Left cardiac atrium (tissue), 4 donors: ENCODE measurements at places on chromosomes 3 and 15. TPM values are rescaled to one million over a fixed set of nuclear protein-coding genes. Genes with fewer than 3 reads are reported as not detected.

DNA sequence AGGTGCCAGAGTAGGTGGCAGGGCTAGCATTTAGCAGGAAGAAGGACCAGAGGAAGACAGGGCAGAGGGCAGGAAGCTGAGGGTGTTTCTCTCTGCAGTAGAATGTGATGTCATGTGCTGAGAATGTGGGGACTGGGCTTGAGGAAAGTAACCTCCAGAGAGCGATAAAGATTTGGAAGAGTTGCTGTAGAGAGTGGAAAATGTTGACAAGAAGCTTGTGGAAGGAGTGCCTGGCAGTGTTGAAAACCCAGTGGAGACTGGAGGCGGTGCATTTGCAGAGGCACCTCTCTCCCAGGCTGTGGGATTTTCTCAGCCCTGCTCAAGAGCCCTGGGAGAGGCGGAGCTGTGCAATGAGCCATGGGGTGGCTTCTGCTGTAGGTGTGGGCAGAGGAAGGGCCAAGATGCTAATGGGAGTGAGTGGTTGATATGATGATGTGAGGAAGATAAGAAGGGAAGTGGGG lies 54.8 kb downstream of the MESD start:
- DNase-seq: peak; percentile 48

DNA sequence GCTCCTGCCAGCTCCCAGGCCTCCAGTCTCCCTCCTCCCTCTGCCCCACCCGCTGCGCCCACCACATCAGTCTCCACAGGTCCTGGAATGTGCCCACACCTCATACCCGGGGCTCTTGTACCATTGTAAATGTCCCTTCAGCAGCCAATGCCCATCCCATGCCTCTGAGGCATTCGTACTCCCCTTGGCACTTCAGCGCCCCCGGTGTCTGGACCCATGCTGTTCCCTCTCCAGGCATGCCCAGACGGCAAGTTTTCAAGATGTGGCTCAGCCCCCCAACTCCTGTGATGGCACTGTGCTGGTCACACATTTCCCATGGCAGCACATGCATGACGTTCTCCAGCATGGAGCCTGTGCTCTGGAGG lies 13.3 kb downstream of the PLXND1 start:
- DNase-seq: no peak

DNA sequence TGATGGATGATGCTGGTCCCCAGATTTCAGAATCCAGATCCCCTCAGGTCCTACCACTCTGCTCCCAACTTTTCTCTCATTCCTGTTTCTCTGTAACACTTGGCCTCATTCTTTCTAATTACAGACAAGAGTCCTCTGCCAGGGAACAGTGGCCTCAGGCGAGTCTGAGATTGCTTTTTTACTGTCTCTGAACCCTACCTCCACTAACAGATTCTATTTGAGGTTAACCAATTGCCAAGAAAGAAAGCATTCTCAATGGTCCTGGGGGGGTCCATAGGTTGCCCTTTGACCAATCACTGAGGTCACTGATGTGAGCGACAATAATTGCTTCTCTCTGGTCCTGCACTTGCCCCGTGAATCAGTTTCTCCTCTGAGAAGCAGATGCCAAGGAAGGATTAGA lies 145.2 kb upstream of the TMEM108 start:
- no peak for DNase-seq

- DNase-seq: peak; percentile 68
These were observed 643 bp downstream of the ABCC5 start for GRCh38 chr3:184016811-184017671.

- DNase-seq: no peak
These were observed 92.3 kb upstream of the LRIG1 start for GRCh38 chr3:66592927-66593625.

- no peak for DNase-seq
These were observed 30.1 kb upstream of the NEO1 start for GRCh38 chr15:73022161-73022560.

DNA sequence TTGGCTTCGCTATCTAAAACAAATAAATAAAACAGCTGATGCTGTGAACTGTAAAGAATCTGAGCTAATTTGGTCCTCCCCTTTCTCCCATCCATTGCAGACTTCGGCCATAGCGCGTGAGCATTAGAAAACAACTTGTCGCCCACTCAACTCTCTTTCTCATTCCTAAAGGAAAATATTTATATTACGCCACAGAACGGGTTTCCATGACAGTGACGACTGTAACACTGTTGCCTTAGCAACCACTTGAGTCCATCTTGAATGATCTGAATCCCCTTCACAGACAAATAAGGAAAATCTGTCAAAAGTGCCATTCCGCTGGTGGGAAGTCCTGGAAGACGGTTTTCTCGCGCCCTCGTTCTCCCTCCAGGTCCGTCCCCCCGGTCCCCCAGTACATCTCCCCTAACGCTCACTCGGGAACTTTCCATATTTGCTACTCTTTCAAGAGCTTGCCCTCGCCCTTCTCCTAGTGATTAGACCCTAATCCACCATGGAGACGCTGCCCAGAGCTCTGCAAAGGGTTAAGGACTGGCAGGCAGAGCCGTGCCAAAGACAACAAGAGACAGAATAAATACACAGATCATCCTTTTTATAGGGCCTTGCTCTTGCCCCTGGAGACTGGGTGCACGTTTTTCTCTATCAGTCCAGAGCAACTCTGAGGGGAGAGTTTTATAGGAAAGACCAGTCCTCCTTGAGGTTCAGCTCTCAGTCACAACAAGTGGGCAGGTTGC lies 50.5 kb downstream of the CRYGS start:
- DNase-seq: no peak

GRCh38 chr3:57446318-57446841 lies 97.8 kb downstream of the DNAH12 start:
- no peak for DNase-seq

GRCh38 chr3:123449102-123449996 lies 459 bp upstream of the ADCY5 start:
- DNase-seq: peak; percentile 48

DNA sequence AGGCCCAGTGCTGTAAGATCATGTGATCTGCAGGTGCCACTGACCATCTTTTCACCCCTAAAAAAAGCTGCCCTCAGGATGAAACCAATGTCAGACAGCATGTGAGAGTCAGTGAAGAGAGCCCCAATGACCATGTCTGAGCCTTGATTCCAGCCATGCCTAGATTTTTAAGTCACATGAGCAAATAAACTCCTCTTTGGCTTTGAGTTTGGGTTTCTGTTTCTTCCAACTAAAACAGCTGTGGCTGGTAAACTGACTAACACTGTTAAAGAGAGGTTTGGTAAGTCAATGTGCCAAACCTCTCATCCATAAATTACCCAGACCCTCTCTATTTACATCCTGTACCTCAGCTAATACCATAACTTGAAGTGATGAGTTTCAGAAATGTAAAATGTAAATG lies 8.3 kb downstream of the MYO5A start:
- DNase-seq: no peak

- DNase-seq: no peak
These were observed 16.9 kb upstream of the GUCA1C start for GRCh38 chr3:108970561-108970960.

GRCh38 chr15:78004222-78004727 lies 73.2 kb downstream of the TBC1D2B start:
- no peak for DNase-seq

DNA sequence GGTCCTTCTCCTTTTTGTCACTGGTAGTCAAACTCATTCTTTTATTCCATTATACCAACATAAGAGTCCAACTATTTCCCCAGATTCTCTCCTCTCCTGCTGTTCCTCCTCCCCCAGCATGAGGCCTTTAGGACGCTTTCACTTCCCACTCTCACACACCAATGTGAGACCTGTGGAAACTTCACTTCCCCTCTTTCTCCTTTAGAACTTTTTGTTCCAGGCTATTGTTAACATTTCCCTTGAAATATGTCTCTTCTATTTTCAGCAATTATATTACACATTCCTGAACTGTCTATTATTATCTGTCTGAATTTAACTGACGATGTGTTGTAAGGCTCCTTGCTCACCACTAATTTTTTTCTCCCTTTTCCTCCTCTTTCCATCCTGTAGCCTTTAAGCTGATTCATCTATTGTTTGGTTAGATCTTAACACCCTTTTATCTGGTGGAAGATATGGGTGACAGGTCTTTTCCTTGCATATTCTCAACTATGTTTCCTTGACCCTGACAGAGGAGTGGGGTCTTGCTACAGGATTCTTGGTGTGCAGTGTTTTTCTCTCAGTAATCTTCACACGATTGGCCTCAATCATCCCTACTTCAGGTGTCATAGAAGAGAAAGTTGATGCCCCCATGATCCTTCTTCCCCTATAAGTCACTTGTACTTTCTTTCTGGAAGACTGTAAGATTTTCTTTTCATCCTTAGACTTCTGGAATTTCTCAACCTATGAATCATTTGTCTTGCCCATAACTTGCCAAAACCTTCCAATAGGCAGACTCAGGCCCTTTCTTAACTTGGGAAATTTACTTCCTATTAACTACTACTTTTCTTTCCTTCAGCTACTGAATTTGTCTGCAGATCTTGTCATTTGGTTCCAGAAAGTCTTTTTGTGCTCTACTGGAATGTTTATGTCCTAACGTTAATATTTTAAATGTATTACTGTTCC lies 5.9 kb downstream of the CYP19A1 start:
- DNase-seq: no peak

DNA sequence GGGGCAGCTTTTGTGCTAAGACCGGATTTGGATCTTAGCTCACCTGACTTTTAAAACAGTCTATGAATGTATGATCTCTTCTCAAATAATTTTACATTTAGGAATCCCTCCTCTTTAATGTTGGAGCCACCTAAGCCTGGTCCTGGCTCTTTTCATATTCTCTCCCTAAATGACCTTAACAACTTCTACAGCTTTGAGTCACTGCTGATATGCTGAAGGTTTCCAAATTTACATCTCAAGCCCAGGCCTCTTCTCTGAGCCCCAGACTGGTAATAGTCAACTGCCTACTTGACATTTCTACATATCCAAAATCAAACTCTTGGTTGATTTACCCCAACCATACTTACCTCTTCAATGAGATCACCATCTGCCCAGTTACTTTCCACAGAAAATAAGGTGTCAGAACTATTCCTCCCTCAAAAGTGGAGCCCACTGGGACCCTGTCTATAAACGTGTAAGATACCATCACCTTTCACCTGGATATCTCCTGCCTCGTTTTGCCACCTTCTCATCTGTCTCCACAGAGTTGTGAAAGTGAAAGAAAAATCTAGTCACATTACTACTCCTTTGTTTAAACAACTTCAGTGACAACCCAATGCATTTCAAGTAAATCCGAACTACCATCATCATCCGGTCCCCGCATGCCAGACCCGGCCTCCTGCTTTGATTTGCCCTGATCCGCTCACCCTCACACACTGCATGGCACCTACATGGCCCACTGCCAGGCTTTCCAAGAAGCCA lies 48.8 kb downstream of the UBP1 start:
- DNase-seq: no peak

DNA sequence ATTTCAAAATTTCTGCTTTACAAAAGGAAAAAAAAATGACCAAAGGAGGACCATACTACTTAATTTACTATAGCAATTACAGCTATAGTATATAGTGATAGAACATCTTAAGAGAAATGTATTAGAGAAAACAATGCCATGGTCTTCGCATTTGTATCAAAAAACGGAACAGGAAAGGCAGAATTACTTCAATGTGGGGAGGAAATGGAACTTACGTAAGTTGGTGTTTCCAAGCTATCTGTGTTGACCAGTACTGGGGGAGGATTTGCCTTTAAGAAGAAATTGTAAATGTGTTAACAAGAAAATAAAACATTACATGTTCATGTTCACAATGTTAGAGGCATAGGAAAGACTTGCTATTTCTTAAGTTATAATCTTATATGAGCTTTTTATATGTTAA lies 119.9 kb upstream of the MELTF start:
- no peak for DNase-seq

The TMEM212 gene
- not detected for total RNA-seq

The TMEM266 gene
- total RNA-seq: 0.12 TPM

The ACOX2 gene
- total RNA-seq: 20.1 TPM

The HHLA2 gene
- not detected for total RNA-seq

The BLM gene
- 13.8 TPM for total RNA-seq

The HIGD2B gene
- not detected for total RNA-seq

The CLDN11 gene
- total RNA-seq: 12.9 TPM

The SCN11A gene
- not detected for total RNA-seq

The FSD2 gene
- total RNA-seq: 47.7 TPM

The TJP1 gene
- 85.2 TPM for total RNA-seq

The IGSF10 gene
- total RNA-seq: 2.5 TPM

The VEPH1 gene
- total RNA-seq: 0.56 TPM

The GOLGA6A gene
- not detected for total RNA-seq

The GOLGA6L7 gene
- not detected for total RNA-seq

The FAM162A gene
- 118 TPM for total RNA-seq

The ZPLD1 gene
- 0.34 TPM for total RNA-seq
